ENCODE measurements at places on chromosomes 2 and 18. TPM values are rescaled to one million over a fixed set of nuclear protein-coding genes. Genes with fewer than 3 reads are reported as not detected.

GRCh38 chr2:221133941-221134340 is 438.2 kb downstream of the EPHA4 start:
- DNase-seq, result no peak

DNA sequence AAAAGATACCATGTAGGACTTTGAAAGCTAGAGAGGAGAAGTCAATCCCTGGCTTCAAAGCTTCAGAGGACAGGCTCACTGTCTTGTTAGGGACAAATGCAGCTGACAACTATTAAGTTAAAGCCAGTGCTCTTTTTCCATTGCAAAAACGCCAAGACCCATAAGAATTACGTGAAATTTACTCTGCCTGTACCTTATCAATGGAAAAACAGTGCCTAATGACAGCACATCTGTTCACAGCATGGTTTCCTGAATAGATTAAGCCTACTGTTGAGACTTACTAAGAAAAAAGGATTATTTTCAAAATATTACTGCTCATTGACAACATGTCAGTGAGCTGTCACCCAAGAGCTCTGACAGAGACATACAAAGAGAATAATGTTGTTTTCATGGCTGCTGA is 52.9 kb downstream of the ANKRD12 start:
- no peak for DNase-seq

- peak; percentile 43 for DNase-seq
Measured at GRCh38 chr2:28507796-28508764, 12.2 kb downstream of the PLB1 start.

GRCh38 chr2:100655936-100656534 is 93.2 kb downstream of the PDCL3 start:
- DNase-seq, result no peak

GRCh38 chr2:181614874-181615638 is 41.8 kb downstream of the CERKL start:
- no peak for DNase-seq

DNA sequence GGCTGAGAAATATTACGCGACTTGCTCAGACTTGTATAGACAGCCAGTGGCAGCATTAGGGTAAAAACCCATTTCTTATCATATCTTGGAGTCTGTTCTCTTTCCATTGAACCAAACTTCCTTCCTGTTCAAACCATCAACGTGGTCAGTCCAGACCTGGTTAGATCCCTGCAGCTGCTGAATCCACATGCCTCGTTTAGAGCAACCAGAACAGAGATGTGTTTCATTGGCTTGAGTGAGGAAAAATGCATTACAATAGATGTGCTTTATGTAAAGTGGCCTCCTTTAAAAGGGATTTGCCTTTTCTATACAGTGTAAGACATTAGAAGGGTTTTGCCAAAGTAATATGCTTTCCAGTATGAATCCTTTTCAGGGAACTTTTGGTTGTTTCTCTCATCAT is 232.4 kb downstream of the MEIS1 start:
- no peak for DNase-seq

DNA sequence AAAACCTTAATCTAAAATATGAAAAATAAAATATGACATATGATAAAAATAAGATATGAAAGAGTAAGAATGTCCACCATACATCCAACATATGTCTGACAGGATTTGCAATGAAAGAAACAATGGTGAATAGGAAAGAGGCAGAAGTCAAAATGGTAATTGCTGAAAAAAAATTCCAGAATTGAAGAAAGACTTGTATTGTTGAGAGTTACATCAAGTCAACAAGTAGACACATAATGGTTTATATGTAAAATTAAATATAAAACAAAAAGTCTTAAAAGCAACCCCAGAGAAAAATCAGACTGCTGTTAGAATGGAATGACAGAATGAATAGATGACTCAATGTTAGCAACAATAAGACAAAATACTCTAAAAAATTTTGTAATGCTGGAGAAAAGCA is 255.1 kb downstream of the DOK6 start:
- DNase-seq, result no peak

DNA sequence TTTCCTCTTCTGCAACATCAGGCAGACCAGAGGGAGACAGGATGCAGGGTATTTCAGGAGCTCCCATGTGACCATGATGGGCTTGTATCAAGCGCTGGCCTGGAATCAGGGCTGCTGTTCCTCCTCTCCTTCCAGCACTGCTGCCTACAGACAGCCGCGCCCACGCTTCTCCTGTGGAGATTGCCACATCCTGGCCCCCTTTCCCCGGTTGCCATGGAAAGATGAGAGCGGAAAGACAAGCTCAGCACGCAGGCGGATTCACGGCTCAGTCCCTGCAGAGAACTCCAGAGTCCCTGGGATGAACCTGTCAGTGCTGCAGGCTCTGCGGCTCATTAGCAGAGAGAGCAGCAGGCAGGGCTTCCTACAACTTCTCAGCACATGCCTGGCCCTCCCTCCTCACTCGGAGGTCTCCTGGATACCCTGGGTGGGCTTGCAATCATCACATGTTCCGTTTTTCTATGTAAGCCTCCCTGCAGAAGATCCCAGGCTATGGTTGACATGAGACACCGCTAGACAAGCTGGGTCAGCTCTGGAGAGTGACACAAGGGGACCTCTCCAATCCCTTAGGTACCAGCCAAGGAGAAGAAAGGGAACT is 497.8 kb upstream of the MYT1L start:
- DNase-seq, result no peak

GRCh38 chr2:205969584-205969983 is 116.4 kb downstream of the INO80D start:
- DNase-seq, result no peak

The ZNF396 gene
- 0.19 TPM for total RNA-seq

The AGXT gene
- not detected for total RNA-seq

The GAD1 gene
- 0.29 TPM for total RNA-seq

The ACVR1C gene
- 0.83 TPM for total RNA-seq

The ESPNL gene
- total RNA-seq, result 14.2 TPM

Measured in LHCN-M2 (cell line).